ENCODE measurements at places on chromosomes 3 and 15. TPM values are rescaled to one million over a fixed set of nuclear protein-coding genes. Genes with fewer than 3 reads are reported as not detected.

The ACKR2 gene
- total RNA-seq: 0.85 TPM

The CPNE9 gene
- total RNA-seq: not detected

The DNAH12 gene
- total RNA-seq: not detected

The ERICH6 gene
- total RNA-seq: not detected

The LMCD1 gene
- not detected for total RNA-seq

The CMTM8 gene
- not detected for total RNA-seq

The NIT2 gene
- total RNA-seq: 24.9 TPM

The TCTA gene
- total RNA-seq: 8.2 TPM

Measured in K562 (cell line).